NCI-H1694 treated with DMSO at 0.1 percent for 48 hours (cell line): ENCODE measurements at places on chromosomes 3 and 15.

DNA sequence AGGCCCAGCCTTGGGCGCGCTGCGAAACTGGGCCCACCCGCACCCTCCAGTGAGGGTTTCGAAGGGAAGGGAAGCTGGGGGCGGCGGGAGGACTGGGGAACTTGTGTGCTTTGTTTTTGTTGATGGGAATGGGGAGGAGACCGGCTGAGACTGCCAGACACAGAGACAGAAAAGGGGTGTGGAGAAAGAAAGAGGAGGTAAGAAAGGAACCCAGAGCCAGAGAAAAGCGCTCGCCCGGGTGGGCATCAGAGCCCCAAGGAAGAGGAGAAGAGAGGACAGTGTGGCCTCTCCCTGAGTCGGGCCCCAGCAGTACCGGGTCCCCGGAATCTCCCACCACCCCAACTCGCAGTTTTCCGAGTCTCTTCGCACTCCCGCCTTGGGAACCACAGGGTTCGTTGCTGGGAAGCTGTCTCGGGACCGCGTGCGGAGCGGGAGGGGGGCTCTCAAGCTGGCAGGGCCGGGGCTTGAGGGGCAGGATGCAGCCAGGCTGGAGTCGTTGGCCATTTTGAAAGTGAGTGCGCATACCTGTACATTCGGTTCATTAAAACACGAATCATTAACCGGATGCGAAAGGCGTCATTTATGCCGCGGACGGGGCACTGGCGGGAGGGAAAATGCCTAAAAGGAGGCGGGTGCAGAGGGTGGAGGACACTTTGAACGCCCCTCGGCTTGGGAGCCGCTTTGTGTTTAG, 3.1 kb downstream of the SKOR1 start:
- no peak for DNase-seq

GRCh38 chr3:117105686-117106085, 396.1 kb downstream of the TUSC7 start:
- DNase-seq = no peak

DNA sequence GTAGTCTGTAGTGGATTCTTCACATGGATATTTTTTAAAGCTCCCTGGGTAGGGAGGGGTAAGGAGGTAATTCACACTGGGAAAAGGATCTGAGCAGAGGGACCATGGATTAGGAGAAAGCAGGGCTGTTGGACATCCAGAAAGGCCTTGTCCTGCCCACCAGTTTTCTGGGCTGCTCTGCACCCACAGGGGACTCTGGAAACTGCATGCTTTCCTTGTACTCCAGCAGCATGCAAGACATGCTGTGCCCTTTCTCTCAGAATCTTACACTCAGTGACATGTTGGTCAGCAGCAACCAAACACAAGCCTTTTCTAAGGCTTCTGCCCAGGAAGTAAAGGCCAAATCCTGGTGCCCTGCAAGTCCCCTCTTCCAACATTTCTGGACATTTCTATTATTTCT, 2.5 kb upstream of the FBN1 start:
- DNase-seq = no peak

DNA sequence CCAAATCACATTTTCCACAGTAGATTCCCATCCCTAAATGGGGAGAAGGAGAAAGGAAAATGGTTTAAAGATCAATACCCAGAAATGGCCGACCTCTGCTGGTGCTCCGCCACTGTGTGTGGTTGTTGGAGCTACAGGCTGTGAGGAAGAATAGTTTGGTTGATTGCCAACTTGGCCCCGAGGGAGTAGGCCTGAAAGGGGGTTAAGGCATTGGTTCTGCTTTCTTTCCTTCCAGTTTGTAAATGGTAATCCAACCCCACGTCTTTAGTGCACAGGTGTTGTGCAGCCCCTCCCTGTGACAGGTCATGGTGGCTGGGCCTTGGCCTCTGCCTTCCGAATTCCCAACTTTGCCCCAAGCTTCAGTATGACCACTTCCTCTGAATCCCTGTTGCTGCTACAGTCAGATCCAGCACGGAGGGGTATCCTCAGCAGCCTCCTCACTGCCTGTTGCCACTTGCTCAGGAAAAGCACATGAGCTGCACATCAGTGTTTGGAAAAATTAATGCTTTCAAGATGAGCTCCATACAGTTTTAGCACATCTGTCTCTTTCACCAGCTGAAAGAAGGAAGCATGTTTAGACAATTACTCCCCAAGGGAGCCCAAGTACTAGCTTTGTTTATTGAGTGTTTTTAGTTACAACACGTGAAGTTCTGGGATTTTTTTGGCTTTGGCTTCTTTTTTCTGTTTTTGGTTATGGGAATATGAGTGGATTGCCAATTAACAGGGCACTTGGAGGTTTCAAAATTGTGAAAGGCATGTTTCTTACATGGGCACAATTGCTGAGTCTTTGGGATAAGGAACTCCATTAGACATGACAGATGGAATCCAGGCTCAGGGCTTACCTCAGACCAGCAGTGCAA, 92.3 kb upstream of the ROPN1 start:
- peak; percentile 58 for DNase-seq

GRCh38 chr3:136819392-136819730, 435 bp downstream of the SLC35G2 start:
- no peak for DNase-seq

DNA sequence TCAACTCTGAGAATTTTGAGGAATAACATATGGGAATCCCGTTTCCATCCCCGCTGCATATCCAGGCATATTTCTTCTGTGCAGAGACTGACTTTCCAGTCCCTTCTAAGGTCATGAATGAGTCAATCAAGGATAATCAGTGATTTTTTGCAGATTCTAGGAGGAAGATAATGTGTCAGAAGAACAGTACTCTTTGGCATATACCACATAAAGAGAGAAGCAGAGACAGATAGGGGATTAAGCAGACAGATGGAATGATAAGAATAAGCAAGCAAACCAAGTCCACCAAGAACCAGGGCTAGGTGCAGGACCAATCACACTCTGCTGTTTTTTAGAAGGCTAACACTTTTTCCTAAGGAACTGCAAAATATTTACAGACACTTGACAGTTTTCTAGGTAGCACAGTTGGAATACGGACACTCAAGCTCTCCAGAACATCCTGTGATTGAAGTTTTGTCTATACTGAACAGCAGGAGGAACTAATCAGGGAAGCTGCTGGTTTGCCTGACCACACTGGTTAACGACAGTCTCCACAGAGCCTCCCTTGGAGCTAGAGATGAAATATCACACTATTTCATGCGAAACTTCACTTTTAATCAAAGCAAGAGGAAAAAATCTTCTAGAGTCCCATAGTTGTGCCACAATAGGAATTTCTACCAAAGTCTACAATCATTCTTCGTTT, 450.0 kb upstream of the KCNMB2 start:
- DNase-seq = peak; percentile 58

- peak; percentile 48 for DNase-seq
These were observed at the start of gene ZBTB20 for GRCh38 chr3:115146418-115147328. Gene ZBTB20 (minus strand): TSS chr3:115147288.

DNA sequence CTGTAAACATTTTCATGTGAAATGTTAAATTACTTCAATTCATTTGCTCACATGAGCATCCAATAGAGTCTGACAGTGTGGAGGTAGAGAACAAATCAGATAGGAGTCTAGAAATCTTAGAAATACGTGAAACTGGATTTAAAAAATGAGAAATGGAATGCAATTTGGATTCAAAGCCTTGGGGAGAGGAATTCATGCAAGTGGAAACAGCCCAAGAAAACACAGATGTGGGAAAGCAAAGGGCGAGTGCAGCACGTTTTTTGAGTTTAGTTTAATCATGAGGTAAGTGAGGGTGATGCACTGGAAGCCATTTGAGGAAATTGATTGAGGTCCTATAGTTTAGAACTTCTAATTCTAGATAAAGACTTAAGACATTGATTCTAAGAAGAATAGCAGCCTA, 434.7 kb downstream of the C3orf38 start:
- DNase-seq = no peak

- no peak for DNase-seq
These were observed 45.9 kb upstream of the ALDH1A3 start for GRCh38 chr15:100833417-100834389.

DNA sequence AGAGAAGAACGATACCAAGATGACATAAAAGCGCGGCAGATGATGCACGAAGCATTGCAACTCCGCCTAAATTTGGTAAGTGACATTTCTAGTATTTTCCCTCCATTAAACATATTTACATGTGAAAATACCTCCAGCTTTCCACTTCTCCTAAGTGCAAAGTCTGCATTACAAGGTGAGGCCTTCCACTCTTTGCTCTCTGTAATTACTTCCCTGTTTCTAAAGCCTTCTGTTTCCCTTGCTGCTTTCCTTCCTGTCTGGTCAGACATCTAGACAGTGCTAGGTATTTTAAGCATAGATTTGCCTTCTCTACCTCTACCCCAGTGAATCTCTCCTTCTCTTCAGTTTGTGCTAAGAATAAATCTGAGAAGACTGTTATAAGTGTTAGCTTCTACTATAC, 1.9 kb downstream of the P2RY12 start:
- no peak for DNase-seq

- peak; percentile 2 for DNase-seq
These were observed 37.8 kb downstream of the ZNF445 start for GRCh38 chr3:44439499-44440295.
